Activated CD8-positive, alpha-beta T cell treated with anti-CD3 and anti-CD28 coated beads for 36 hours (primary cell): ENCODE measurements at places on chromosomes 3 and 15.

- H3K4me3 ChIP-seq, result no peak overlapping the region
- no peaks in the 10 kb centered on the region for H3K27me3 ChIP-seq
- H3K27ac ChIP-seq, result no peak overlapping the region
- DNase-seq, result no peak
- H3K36me3 ChIP-seq, result no peaks in the 10 kb centered on the region
These were observed 319.2 kb downstream of the ZNF621 start for GRCh38 chr3:40843851-40844548.

- no peaks in the 10 kb centered on the region for H3K4me1 ChIP-seq
- no peak overlapping the region for H3K4me3 ChIP-seq
- no peak for DNase-seq
- H3K27ac ChIP-seq, result no peak overlapping the region
- no peaks in the 10 kb centered on the region for H3K36me3 ChIP-seq
These were observed 49.5 kb upstream of the PDZRN3 start for GRCh38 chr3:73674280-73674679.

- no peaks in the 10 kb centered on the region for H3K36me3 ChIP-seq
- no peaks in the 10 kb centered on the region for H3K27me3 ChIP-seq
- DNase-seq, result peak; percentile 85
- peak overlapping the region; percentile 96 for H3K27ac ChIP-seq
These were observed 37.0 kb downstream of the ZNF710 start for GRCh38 chr15:90037961-90038631.

DNA sequence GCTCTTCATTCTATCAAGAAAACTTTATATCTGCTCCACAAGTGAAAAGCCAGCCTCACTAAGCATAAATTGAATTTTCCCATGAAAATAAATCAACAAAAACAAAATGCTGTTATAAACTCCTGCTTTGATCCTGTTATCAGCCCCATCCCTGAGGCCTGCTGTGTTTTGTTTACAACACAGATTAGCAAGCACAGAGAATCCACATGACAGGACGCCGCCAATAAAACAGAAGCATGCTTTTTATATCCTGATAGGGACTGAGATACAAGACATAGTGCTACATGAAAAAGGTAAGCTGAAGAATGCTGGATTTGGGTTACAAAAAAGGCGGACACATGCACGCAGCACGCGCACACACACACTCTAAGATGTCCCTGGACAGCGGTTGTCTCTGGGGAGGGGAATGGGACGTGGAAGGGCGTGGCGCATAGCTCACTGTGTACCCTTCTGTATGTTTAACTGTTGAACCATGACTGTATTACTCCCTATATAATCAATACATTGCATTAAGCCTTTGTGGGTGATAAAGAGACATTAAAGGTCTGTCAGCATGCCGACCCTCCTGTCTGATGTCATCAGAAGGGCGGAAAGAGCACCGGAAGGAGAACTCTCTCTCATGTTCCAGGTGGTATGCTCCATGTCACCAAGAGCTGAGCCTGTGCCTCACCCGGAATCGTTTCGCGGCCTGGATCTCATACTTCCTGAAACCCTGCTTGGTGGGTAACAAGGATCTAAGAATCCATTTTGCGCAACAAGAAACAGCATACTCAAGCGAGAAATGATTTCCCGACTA, 93.9 kb downstream of the IQSEC1 start:
- no peak overlapping the region for H3K27ac ChIP-seq
- H3K4me3 ChIP-seq, result no peak overlapping the region
- no peaks in the 10 kb centered on the region for H3K36me3 ChIP-seq
- DNase-seq, result no peak
- no peaks in the 10 kb centered on the region for H3K27me3 ChIP-seq
- H3K4me1 ChIP-seq, result peaks cover 39% of the 10 kb centered on the region

DNA sequence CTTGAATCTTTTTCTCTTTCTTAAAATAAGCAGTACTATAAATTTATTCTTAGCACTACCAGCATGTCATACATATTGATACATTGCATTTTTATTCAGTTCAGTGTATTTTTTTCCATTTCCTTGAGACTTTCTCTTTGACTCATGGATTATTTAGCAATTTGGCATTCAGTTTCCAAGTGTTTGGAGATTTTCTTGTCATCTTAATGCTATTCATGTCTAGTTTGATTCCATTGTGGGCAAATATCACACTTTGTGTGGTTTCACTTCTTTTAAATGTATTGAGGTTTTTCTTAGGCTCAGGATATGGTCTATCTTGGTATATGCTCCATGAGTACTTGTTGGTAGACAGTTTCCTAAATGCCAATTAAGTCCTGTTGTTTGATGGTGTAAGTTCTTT, 99.5 kb downstream of the CHRNA7 start:
- H3K4me1 ChIP-seq, result no peaks in the 10 kb centered on the region
- DNase-seq, result no peak
- no peaks in the 10 kb centered on the region for H3K36me3 ChIP-seq

DNA sequence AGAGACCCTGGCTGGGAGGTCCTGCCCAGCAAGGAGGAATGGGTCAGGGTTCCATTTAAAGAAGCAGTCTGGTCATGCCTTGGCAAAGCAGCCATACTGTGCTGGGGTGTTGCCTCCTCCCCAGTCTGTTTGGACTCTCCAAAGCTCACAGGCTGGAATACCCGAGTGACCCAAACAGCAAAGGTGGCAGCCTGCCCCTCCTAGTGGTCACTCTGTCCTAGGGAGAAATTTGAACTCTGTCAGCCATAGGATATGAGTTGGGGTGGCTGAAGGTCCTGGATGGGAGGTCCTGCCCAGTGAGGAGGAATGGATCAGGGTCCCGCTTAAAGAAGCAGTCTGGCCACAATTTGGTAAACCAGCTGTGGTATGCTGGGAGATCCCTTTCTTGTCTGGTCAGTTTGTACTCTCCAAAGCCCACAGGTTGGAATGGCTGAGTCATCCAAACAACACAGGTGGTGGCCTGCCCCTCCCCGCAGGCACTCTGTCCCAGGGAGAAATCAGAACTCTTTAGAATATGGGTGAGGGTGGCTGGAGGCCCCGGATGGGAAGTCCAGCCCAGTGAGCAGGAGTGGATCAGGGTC, 45.0 kb downstream of the CCR1 start:
- H3K4me1 ChIP-seq, result no peaks in the 10 kb centered on the region
- no peak for DNase-seq
- no peaks in the 10 kb centered on the region for H3K36me3 ChIP-seq
- H3K4me3 ChIP-seq, result no peak overlapping the region
- H3K27me3 ChIP-seq, result peaks cover 5% of the 10 kb centered on the region

DNA sequence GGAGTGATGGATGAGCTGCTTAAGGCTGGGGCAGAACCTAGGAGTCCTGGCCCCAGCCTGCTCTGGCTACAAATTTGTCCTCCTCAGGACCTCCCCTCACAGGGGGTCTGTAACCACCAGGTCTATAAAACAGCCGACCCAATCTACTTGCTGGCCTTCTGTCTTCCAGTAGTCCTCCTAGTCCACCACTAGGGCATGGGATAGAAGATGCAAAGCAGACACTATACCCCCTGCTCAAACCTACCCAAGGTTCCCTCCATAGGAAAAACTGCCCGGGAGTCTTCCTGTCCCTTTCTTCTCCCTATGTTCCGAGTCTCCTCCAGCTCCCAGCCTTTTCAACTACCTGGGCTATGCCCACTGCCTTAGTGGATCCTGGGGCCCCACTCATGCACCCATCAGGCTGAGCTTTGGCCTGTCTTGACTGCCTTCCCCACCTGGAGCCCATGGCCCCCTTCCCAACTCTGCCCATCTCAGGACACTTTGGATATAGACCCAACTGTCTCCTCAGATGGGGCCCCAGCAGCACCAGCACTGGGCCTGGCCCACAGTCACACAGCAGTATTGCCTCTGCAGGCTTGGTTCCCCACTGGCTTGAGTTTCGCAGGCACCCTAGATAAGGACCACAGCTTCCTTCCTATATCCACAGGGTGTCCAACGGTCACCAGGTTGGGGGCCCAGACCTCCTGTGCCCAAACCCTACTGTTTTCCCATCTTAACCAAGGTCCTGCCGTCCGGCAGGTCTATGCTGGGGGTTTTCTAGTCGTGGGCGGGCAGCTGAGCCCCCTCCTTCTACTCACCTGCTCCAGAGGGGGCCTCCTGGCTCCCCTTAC, 1.1 kb downstream of the HYAL3 start:
- no peak for DNase-seq
- no peaks in the 10 kb centered on the region for H3K27me3 ChIP-seq
- peak overlapping the region; percentile 99 for H3K4me3 ChIP-seq
- peaks cover 1% of the 10 kb centered on the region for H3K36me3 ChIP-seq
- H3K4me1 ChIP-seq, result peaks cover 17% of the 10 kb centered on the region

DNA sequence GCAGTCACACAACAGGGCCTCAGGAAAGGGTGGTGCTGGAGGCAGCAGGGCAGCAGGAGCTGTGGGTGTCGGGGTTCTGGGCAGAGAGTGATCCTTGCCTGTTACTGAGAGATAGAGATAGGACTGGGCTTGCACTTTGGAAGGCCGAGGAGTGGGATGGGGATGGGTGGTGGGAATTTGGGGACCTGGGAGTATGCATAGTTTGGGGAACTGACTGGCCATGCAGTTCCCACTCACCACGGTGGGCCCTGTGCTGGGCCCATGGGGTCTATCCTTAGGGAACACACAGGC, 192.5 kb upstream of the LINGO1 start:
- no peak overlapping the region for H3K4me3 ChIP-seq
- peaks cover 21% of the 10 kb centered on the region for H3K27me3 ChIP-seq
- peaks cover 2% of the 10 kb centered on the region for H3K4me1 ChIP-seq
- no peak for DNase-seq
- no peaks in the 10 kb centered on the region for H3K36me3 ChIP-seq
- no peak overlapping the region for H3K27ac ChIP-seq

DNA sequence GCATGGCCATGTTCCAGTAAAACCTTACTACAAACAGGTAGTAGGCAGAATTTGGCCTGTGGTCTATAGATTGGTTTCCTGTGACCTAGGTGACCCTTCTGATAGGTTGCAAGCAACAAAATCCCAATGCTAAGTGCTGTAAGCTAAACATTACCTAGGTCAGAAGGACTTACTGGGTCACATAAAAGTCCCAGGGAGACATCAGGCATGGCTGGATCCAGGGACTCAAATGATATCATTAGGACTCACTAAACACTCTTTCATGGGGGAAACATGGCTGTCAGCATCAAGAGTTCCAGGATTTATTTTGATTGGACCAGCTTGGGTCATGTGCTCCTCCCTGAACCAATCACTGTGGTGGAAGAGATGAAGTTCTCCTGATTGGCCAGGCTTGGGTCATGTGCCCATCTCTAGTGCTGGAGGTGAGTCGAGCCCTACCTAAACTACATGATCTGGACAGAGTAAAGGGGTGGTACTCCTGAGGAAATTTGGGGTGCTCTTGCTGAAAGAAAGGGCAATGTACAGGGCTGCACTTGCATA, 16.8 kb upstream of the SLC6A1 start:
- no peaks in the 10 kb centered on the region for H3K36me3 ChIP-seq
- H3K27ac ChIP-seq, result no peak overlapping the region
- no peaks in the 10 kb centered on the region for H3K4me1 ChIP-seq
- DNase-seq, result no peak
- H3K27me3 ChIP-seq, result peaks cover 12% of the 10 kb centered on the region

- no peak overlapping the region for H3K4me3 ChIP-seq
- no peak for DNase-seq
These were observed 79.3 kb downstream of the NEK10 start for GRCh38 chr3:27289769-27290413.

- no peaks in the 10 kb centered on the region for H3K4me1 ChIP-seq
- DNase-seq, result no peak
- H3K4me3 ChIP-seq, result no peak overlapping the region
- no peak overlapping the region for H3K27ac ChIP-seq
- no peaks in the 10 kb centered on the region for H3K36me3 ChIP-seq
These were observed 909.2 kb upstream of the EPHA6 start for GRCh38 chr3:95905182-95905581.

GRCh38 chr15:74552773-74553441, 11.9 kb downstream of the ARID3B start:
- H3K27ac ChIP-seq, result peak overlapping the region; percentile 76
- peak; percentile 24 for DNase-seq
- H3K36me3 ChIP-seq, result peaks cover 54% of the 10 kb centered on the region
- peak overlapping the region; percentile 43 for H3K4me3 ChIP-seq
- H3K4me1 ChIP-seq, result peaks cover 57% of the 10 kb centered on the region

- no peaks in the 10 kb centered on the region for H3K36me3 ChIP-seq
- H3K27me3 ChIP-seq, result peaks cover 2% of the 10 kb centered on the region
- no peak for DNase-seq
- no peaks in the 10 kb centered on the region for H3K4me1 ChIP-seq
- no peak overlapping the region for H3K4me3 ChIP-seq
These were observed 657.2 kb downstream of the FHIT start for GRCh38 chr3:60594025-60594424.

GRCh38 chr15:40316931-40317330, 6.6 kb upstream of the INAFM2 start:
- H3K36me3 ChIP-seq, result no peaks in the 10 kb centered on the region
- DNase-seq, result no peak
- peaks cover 22% of the 10 kb centered on the region for H3K4me1 ChIP-seq
- H3K4me3 ChIP-seq, result no peak overlapping the region
- H3K27me3 ChIP-seq, result no peaks in the 10 kb centered on the region

DNA sequence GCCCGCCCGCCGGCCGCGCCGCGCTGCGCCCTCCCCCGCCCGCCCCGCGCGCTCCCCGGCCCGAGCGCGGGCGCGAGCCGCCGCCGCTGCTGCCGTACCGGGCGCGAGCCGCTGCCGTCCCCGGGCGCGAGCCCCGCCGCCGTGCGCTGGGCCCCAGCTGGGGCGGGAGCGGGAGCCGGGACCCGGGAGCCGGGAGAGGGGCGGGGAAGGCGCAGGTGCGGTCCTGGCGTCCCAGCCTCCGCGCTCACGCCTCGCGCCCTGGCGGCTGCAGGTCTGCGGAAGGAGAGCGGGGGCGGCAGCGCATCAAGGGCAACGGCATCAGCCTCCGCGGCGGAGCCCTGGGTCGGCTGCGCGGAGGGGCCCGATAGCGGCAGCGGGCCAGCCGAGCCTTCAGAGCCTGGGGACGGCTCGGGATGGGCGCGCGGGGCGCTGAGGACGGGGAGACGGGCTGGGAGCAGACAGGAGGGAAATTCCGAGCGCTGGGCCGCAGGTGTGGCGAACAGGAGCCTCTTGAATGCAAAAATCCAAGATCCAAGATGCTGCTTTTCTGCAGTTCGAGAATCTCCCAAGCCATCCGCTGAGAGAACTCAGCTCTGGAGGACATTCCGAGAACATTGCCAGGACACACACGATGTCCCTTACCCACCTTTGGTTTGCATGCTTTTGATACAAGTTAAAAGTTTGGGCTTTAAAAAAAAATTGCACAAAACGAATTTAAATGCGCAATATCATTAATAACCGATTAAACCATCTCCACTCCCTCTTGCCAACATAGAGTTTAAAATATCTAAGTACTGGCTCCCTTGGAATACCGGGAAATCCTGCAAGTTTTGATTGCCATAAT, 251.1 kb downstream of the TJP1 start:
- DNase-seq, result peak; percentile 36
- H3K4me3 ChIP-seq, result no peak overlapping the region
- H3K27ac ChIP-seq, result no peak overlapping the region
- no peaks in the 10 kb centered on the region for H3K4me1 ChIP-seq
- peaks cover 51% of the 10 kb centered on the region for H3K27me3 ChIP-seq

DNA sequence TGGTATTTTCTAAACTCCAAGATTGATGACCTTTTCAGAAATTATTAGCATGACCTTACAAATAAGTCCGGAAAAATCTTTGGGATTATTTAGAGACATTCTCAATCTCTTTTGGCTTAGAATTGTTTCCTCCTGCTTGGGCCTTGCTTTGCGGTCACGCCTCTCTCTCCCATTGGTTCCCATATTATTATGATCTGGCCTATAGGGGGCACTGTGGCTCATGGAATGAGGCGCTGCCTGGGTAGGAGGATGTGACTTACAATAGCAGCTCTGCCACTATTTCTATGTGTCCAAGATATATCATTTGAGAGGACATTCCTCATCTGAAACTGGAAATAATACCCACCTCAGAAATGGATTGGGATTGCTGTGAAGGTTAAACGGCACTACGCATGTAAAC, 464.9 kb downstream of the MFSD1 start:
- DNase-seq, result peak; percentile 32
- H3K36me3 ChIP-seq, result no peaks in the 10 kb centered on the region
- no peak overlapping the region for H3K27ac ChIP-seq
- no peak overlapping the region for H3K4me3 ChIP-seq
- H3K4me1 ChIP-seq, result no peaks in the 10 kb centered on the region
- no peaks in the 10 kb centered on the region for H3K27me3 ChIP-seq
